ENCODE measurements at places on chromosomes 1 and 21.

- no peak for DNase-seq
Measured at GRCh38 chr1:191912517-191912916, 245.7 kb upstream of the RGS18 start.

- no peak for DNase-seq
Measured at GRCh38 chr1:10575616-10576015, 100.9 kb downstream of the PEX14 start.

DNA sequence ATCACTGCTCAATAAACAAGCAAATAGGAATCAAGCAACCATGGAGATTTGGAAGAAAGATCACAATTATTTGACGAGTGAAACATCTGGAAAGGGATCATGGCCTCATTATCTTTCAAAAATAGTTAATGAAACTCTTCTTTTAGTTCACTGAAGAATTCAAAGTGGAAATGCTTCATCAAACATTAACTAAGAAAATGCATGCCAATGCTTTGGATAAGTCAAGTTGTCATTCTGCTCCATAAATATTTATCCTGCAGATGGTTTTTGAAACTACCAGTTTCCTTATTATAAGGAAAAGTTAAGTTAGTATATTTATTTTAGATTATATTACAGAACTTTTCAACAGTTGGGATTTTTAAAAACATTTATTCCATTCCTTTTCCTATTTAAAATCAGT, 206.5 kb upstream of the ADGRL2 start:
- DNase-seq = no peak

- DNase-seq = no peak
Measured at GRCh38 chr21:41207401-41208375, 39.7 kb downstream of the BACE2 start.

- peak; percentile 9 for DNase-seq
Measured at GRCh38 chr1:222928212-222928611, 113.4 kb downstream of the DISP1 start.

DNA sequence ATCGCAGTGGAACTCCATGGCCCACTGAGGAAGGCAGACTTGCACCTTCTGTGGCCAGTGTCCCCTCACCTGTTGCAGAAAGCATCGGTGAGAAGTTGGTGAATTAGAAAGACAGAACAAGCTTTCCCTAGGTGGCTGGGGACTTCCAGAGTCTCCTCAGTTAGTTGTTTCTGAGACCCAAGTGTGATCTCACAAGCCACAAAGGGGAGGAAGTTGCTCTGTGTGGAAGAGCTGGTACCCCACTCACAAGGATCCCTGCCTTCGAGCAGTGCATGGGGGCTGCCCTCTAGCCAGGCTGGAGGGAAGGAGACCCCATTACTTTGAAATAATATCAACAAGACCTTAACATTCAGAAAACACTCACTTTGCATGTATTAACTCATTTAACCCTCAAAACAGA, 2.1 kb downstream of the PRELP start:
- DNase-seq = no peak

GRCh38 chr1:67888216-67889106, 55.2 kb upstream of the GNG12 start:
- DNase-seq = no peak

- DNase-seq = no peak
Measured at GRCh38 chr1:222948079-222948478, 133.2 kb downstream of the DISP1 start.

- DNase-seq = no peak
Measured at GRCh38 chr1:55446351-55446750, 231.2 kb upstream of the USP24 start.

GRCh38 chr1:24322470-24323177, 3.5 kb downstream of the GRHL3 start:
- peak; percentile 19 for DNase-seq

DNA sequence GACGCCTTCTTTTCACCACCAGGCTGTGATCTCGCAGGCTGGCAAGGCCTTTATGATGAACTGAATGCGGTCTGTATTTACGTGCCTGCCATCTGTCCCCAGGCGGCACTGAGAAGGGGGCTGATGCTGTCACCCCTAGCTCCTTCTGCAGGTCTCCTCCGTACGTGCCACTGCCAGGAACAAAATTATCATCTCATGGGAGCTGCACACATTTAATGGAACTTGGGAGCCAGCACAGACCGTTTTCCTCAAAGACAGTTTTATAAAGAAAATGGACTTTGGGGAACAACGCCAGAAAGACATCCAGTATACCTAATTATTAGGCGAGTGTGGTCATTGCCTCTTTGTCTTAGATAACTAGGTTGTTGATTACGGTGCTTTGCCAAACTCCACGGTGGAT, 434.5 kb downstream of the KIF26B start:
- DNase-seq = no peak

- DNase-seq = no peak
Measured at GRCh38 chr1:52534928-52535764, 17.7 kb downstream of the TUT4 start.

DNA sequence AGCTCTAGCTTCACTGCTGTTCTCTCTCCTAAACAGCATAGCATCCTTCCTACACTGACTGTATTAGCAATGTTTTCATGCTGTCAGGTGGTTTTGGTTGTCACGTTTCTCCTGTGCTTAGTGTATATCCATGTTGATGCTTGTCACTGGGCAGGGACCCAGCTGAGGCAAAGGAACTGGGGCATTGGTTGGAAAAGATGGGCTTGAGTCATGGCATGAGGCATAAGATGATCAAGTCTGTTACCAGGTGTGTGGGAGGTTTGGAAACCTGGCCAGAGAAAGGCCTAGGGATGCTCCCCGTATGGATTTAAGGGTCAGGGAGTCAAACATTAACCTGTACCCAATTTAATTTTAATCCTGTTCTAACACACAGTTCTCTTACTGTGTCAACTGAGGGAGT, 69.6 kb downstream of the OSBPL9 start:
- DNase-seq = no peak

DNA sequence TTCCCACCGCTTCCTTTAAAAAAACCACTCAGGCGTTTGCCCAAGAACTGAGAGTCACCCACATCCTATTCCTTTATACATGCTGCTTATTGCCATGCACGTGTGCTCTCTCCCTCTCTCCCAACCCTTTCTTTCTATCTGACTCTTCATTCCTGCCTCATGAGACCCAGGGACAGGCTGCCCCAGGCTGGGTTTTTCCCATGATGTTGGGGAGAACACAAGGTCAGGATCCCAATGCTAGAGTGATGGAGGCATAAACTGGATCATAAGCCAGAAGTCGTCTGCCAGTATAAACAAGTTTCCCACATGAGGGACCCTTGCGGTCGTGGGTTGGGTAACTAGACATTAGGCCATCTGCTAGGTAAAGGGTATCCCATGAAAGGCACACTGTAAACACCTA, 64.9 kb downstream of the CD2 start:
- no peak for DNase-seq

DNA sequence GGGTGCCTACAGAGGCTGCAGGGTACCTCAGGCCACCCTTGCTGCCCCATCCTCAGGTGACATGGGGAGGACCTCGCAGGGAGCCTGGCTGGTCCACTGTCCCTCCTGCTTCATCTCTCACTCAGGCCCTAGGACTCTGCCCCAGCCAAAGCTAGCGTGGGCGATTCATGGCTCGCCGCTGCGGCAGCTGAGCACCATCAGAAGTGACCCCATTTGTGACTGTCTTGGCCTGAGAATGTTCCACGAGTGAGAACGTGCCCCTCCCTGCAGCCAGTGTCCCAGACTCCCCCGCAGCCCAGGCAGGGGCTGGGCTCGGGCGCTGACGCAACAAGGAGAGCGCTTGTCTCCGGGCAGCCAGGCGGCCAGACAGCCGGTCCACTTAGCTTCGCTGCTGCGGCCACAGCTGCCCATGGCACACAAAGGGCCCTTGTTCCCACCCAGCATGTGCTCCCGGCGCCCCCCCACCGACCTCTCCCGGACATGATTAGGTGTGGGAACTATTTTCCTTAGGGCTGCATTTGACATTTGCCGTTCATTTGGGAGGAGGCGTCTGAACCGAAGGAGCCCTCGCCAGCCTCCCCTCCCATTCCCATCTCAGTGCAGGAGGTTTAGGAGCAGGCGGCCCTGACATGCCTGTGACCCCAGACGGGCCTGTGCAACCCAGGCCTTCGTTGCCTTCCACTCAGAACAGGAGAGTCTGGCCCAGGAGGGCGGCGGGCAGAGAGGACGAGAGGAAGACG, 19.3 kb upstream of the POFUT2 start:
- DNase-seq = peak; percentile 67

GRCh38 chr1:7656557-7657215, 114.4 kb upstream of the VAMP3 start:
- no peak for DNase-seq

- no peak for DNase-seq
Measured at GRCh38 chr1:19563324-19564097, 78.2 kb upstream of the CAPZB start.

DNA sequence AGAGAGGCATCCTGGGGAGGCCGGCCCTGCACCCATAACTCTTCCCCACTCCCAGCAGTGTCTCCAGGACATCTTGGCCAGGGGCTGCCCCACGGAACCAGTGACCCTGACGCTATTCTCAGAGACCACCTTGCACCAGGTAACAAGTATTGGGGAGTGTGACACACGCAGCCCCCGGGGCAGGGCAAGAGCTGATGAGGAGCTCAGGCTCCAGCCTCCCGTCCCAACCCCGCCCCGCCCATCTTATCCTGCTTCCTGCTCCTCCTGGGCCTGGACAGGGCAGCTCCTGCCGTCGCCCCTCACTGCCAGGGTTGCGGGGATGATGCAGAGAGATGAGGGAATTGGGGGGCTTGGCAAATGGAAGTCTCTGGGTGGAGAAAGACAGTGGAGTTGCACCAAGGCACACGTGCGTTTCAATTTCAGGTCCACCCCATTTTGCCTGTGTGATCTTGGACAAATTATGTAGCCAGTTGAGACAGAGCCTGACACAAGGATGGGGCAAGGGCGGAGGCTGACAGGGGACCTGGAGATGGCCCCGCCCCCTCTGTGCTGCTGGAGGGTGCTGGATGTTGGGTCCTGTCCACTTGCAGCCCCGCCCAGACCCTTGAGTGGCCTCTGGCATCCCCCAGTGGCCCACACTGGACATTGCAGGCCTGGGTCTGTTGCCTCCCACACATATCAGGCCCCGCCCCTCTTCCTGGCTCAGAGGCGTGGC, 10.7 kb downstream of the CLCNKA start:
- DNase-seq = peak; percentile 79

DNA sequence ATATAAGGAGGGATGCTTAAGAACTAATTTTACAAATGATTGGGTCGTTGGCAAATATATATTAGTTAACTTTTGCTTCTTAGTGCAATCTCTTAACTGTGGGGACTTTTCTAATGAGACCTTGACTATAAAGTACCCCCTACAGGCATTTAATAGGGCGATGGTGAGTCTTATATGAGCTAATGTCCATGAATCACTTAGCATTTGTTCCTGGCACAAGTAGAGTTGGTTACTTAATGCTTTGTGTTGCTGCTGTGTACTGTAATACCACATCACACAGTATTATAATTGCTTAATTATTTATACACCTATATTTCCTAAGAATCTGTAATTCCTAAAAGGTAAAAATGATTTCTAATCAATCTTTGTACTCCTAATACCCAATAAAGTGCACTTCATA, 25.3 kb upstream of the TMCO1 start:
- no peak for DNase-seq

DNA sequence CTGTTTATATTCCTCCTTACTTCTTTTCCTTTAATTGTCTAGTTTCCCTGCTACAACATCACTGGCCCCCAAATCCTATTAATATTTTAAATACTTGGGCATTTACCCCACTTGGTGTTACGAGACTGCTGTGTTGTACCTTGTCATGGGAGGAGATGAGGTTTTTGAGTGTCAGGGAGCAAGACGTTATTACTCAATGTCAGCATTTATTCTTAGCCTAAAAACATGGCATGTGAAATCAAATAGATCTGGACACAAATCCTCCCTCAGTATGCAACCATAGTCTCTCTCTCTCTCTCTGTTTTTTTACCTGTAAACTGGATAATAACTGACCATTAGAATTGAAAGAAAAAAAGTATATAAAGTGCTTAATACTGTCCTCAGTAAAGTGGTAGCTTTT, 4.6 kb downstream of the LRRC8B start:
- DNase-seq = no peak

GRCh38 chr1:98791498-98791897, 130.0 kb downstream of the SNX7 start:
- no peak for DNase-seq

- no peak for DNase-seq
Measured at GRCh38 chr1:44934791-44935190, 51.6 kb downstream of the EIF2B3 start.

DNA sequence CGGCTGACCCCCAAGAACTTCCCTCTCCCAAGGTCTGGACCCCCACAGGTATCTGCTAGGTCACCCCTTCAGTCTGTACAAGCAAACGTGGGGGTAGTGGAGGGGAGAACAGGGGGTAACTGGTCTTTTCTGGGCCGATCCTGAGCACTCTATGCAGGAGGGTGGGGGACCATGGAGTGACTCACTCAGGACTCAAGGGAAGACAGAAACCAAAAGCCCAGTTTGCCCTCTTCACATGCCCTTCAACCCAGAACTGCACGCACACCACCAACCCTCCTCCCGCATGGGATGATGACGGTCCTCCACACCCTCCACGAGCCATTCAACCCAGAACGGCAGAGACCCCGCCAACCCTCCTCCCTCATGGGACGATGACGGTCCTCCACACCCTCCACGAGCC, 53.6 kb upstream of the GPR153 start:
- DNase-seq = no peak

DNA sequence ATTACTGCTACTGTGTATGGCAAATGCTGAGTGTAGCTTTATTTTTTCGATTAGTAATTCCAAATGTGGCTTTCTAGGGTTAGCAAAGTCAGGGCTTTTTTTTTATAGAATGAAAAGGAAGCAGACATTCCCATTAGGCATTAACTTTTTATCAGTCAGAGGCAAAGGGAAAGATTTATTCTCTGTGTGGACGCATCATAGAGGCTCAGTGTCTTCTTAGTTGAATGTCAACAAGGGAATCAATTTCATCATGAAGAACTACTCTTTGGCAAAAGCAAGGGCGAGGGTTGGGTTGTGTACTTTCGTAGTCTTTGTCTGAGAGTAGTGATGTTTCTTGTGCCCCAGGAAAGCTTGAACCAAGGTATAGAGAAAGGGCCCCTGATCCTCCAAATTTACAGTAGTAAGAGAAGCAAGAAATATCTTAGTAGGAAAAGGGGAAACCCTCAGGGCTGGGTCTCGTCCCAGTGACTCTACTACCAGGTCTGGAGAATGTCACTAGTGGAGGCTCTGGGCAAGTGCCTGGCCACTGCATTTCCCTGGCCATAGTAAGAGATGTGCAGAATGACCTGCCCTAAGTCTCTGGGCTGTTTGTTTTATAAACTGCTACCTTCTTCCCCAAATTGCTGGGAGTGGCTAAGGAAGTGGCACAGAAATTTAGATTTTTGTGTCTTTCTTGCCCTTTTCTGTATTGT, 30.0 kb upstream of the MACF1 start:
- DNase-seq = no peak

DNA sequence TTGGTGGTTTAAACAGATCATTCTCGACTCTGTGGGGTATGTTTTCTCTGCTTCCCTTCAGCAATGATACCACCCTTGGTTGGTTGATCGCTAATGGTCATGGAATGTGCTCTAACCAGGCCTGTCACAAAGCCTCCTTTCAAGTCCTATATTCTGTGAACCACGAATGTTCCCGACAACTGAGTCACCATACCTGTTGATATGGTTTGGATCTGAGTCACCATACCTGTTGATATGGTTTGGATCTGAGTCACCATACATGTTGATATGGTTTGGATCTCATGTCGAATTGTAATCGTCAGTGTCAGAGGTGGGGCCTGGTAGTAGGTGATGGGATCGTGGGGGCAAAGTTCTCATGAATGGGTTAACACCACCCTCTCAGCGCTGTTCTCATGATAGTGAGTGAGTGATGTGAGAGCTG, 10.2 kb upstream of the CAMK2N1 start:
- DNase-seq = no peak

- peak; percentile 64 for DNase-seq
Measured at GRCh38 chr1:221074332-221074731, 195.1 kb downstream of the HLX start.
